ENCODE measurements at places on chromosomes 6 and 20.

DNA sequence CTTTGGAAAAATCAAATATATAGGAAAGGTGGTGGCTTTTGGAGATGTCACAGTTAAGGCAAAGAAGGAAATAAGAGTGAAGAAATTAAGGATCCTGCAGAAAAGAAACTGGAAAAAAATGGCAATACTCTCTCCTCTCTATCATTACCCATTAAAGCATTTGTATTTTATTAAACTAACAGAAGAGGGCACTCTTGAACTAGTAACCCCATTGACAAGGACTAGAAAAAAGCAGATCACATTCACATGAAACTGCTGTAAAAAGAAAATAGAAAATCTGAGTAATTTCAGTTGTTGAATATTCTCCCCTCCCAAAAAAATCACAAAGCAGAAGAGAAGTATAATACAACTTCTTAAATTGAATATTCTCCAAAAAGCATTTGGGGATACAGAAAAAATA, 104.1 kb upstream of the SLC35B3 start:
- no peak for DNase-seq

- DNase-seq = no peak
Measured at GRCh38 chr6:34705241-34705640, 8.7 kb upstream of the ILRUN start.

- DNase-seq = no peak
Measured at GRCh38 chr20:47917549-47918070, 132.3 kb upstream of the SULF2 start.

DNA sequence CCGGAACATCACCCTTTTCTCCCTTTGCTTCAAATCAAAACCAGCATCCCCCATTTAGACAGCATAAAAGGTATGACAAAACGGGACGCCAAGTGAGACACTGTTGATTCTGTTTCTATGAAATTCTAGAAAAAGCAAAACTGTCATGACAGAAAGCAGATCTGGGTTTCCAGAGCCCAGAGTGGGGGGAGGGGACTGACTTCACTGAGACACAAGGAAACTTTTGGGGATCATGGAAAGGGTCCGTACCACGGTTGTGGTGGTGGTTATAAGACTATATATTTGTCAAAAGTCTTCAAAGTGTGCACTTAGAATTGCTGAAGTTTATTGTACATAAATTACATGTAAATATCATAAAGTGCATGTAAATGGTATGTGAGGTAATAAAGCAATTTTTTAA, 82.6 kb downstream of the SLC22A3 start:
- DNase-seq = no peak

- DNase-seq = no peak
Measured at GRCh38 chr6:111958534-111958933, 85.3 kb upstream of the FYN start.

DNA sequence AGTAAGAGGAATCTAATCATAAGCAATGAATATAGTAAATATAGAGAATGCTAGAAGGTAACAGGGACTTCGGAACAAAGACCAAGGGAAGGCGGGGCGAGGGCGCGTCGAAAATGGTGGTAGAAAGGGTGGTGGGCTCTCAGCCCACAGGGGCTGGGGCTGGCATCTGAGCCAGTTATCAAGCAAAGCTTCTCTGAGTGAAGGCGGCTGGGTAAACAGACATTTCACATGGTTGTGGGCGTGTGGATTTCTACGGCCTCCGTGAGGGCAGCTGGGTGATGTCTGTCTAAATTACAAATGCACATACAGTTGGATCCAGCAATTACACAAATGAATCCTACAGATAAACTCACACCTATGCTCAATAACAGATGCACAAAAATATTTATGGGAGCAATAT, 56.6 kb downstream of the TOX2 start:
- no peak for DNase-seq

GRCh38 chr6:39268171-39268570, 38.9 kb upstream of the KCNK5 start:
- no peak for DNase-seq

DNA sequence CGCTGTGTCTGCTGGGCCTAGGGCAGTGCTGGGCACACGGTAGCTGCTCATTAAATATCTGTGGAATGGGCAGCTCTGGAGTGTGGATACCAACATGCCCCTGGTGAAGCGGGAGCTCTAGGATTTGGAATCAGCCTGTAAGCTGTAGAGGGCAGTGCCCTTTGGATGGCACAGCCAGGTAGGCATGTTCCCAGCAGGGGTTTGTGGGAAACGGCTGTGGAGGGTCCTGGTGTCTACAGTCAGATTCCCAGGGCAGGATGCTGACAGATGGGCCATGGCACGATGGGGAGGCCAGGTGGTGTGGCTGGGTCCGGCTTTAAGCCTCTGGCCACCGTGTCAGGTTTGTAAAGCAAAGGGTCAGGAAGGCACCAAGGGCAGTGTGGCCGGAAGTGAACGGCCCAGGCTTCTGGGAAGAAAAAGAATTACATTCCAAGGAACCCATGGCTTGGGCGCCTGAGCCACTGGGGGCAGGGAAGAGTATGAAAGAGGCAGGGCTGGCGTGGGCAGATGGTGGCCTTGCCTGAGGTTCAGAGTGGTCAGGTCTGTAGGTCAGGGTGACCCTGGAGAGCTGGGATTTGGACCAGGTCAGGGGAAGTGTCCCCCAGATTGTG, 44.8 kb downstream of the UBE2V1 start:
- no peak for DNase-seq

- no peak for DNase-seq
Measured at GRCh38 chr6:169416249-169416648, 162.6 kb upstream of the THBS2 start.

- DNase-seq = no peak
Measured at GRCh38 chr20:23103284-23104018, 17.3 kb upstream of the CD93 start.

DNA sequence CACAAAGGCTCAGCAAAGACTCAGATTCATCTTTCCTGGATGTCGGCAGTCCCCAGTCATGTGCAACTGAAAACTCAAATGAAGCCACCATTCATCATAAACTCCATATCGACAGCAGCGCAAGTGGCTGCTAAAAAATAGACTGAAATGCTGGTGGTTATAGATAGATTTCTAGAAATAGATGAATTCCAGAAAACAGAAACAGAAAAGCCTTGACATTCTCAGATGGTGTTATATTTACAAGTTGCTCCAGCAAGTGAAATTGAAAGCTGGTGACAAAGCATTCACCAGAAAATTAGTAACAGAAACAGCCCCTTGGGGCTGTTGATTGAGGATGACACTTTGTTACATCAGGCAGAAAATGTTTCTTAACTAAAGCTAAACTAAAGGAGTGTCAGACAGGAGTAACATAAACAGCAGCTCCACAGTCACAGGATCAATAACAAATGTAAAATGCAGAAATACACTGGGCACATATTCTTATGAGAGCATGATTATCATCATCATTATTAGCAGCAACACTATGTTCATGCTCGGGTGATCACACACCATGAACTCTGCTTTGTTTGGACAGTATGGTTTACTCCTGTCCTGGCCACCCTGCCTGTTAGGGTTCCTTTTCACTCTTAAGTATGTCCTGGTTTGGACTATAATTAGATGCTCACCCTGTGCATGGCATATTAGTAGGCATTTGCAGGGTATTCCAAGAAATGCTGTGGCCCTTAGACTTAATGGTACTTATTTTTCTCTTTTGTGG, 36.4 kb upstream of the SLC35F1 start:
- no peak for DNase-seq

- no peak for DNase-seq
Measured at GRCh38 chr6:83431545-83432155, 799 bp upstream of the ME1 start.

GRCh38 chr20:39049148-39049547, 87.0 kb downstream of the DHX35 start:
- no peak for DNase-seq

GRCh38 chr6:111676383-111676782, 70.7 kb upstream of the TRAF3IP2 start:
- DNase-seq = no peak

DNA sequence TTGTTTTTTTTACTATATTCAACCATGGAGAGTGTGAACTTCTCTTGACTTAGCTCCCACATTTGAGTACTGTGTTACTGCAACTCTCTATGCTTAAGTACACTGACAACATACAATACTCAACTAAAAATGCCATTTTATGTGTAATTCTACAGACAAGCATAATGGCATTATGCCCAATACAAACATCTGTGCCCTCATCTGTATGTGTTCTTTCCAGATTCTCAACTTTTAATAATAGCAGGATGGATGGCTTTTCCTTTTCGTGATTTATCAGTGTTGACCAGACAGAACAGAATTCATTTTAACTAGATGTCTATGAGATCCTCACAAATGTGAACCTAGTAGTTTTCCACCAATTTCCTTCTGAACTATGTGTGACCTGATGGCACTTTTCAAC, 84.2 kb upstream of the MARCKS start:
- no peak for DNase-seq

GRCh38 chr6:71334768-71335167, 46.2 kb downstream of the OGFRL1 start:
- DNase-seq = no peak

GRCh38 chr6:72522735-72523141, 99.1 kb upstream of the KCNQ5 start:
- DNase-seq = no peak

DNA sequence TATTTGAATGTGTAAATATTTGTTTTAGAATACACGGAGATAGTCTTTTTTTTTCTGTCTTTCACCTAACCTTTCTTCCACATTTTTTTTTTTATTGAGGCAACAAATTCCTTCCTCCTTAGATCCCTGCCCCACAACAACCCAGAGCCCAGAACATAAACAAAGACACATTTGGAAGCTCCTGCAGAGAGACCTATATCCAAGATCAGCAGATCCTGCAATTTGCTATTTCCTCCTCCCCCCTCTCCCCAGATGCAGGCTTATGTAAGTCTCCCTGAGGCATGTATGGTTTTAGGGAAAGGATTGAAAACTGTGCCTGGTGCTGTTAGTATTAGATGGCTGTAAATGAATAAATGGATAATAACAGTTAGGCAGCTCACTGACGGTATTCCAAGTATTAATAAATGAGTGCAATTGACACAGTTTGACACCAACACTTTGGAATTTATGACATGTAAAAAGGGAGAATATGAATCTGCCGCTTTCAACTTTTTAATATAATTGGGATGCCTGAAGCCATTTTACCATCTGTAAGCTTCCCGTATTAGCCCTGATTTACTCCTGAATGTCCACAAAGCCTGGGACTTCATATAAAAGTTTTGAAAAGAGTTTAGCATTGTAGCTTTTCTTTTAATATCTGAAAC, 608.3 kb upstream of the CITED2 start:
- DNase-seq = no peak

DNA sequence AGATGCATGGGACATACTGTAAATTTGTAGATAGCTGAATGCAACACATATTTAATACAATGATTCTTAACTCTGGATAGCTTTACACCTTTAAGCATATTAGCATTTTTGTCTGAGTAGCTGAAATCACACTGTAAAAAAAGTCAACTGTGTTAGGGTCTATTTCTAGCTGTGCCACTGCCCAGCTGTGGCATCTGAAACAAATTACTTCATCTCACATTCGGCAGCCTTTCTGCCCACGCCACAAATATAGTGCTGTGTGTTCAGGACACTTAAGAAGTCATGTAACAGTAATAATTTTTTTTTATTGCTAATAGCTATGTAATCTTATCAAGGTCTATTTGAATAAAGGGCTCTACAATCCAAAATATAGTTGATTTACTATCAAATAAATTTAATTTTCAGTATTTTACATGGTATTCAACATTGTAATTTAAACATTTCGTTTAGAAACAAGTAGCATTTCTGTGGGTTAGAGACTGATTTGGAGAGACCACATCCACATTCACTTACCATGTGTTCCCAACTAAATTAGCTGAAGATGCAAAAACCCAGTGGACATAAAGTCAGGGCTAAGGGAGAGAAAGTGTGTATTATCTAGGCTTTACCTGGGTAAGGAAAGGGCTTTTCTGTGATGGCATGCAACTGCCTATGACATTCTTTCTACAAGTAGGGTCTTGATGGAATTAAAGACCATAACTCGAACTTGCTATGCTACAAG, 276.7 kb downstream of the PLCB1 start:
- no peak for DNase-seq

DNA sequence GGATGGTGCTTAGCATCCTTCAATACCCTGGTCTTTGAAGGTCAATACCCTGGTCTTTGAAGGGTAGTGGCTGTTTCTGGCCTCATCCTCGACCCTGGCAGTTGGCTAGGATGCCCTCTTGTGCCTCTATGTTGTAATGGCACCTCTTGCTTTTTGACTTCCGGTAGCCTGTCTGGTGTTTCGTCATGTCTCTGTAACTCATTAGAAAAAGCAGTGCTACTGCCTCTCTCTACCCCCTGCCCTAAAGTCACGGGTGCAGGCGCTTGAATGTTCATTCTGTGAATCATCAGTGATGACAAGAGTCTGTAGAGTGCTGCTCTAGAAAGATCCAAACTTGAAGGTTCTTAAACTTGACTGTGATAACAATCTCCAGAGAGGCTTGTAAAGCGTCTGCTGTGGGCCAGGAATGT, 28.3 kb downstream of the RSPO4 start:
- DNase-seq = no peak

DNA sequence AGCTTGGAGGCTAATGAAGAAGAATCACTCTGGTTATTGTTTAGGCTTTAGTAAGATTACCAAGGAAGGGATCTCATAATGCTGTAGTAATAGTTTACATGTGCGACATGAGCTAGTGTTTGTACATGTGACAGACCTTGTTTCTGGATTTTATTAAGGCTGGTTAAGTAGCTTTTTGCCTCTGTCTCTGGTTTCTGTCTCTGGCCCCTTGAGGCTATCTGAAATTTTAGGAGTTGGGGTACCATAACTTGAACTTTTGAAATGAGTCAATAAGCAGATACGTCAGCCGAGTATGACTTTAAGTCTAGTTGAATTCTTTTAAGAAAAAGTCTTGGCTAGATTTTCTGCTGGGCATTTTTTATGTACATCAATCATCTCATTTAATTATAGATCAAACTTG, 9.5 kb downstream of the CBFA2T2 start:
- no peak for DNase-seq

DNA sequence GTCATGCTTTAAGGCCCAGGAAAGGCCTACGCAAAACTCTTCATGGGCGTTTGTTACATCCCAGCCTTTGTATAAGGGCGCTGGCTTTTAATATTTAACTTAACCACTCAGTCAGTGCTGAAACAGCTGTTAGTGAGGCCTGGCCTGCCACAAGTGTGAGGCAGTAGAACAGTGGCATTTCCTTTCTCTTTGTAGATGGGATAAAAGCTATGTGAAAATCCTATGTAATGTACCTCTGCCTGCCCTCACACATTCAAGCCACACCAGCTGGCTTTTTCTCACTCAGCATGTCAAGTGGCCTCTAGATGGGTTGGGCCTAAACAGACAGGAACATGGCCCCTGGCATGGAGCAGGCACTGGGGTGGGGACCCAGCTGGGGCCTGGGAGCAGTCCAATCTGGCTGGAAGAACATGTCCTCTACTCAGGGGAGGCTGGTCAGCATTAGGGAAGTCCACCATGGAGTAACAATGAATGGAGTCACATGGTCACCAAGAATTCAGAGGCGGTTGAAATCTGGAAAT, 20.7 kb downstream of the CGA start:
- DNase-seq = no peak
